ENCODE measurements at places on chromosomes 4 and X. TPM values are rescaled to one million over a fixed set of nuclear protein-coding genes. Genes with fewer than 3 reads are reported as not detected.

COX7B2 gene
- 86.5 TPM for total RNA-seq

TLR7 gene
- total RNA-seq, result not detected

FHIP1A gene
- 38.0 TPM for total RNA-seq

L1CAM gene
- 94.0 TPM for total RNA-seq

GLUD2 gene
- total RNA-seq, result 2.5 TPM

PRSS12 gene
- total RNA-seq, result 3.0 TPM

SLBP gene
- total RNA-seq, result 163 TPM

CENPVL1 gene
- total RNA-seq, result not detected

P2RY10 gene
- not detected for total RNA-seq

UGT2A3 gene
- not detected for total RNA-seq

HTATSF1 gene
- total RNA-seq, result 63.0 TPM

NUDT6 gene
- 7.2 TPM for total RNA-seq

WDR1 gene
- 296 TPM for total RNA-seq

MAP7D3 gene
- 8.6 TPM for total RNA-seq

CITED1 gene
- not detected for total RNA-seq

ZIC3 gene
- total RNA-seq, result not detected

PAGE2 gene
- not detected for total RNA-seq

HS3ST1 gene
- total RNA-seq, result not detected

HMX1 gene
- total RNA-seq, result not detected

MAGEB5 gene
- not detected for total RNA-seq

S100G gene
- not detected for total RNA-seq

PLXNB3 gene
- total RNA-seq, result 14.3 TPM
